Activated naive CD8-positive, alpha-beta T cell treated with anti-CD3 and anti-CD28 coated beads, Interleukin-2, amount 50 U/mL, for 24 hours (primary cell): ENCODE measurements at places on chromosomes 4 and X.
A peak's percentile ranks its signal among the peaks of the same experiment; 100 is the strongest.

DNA sequence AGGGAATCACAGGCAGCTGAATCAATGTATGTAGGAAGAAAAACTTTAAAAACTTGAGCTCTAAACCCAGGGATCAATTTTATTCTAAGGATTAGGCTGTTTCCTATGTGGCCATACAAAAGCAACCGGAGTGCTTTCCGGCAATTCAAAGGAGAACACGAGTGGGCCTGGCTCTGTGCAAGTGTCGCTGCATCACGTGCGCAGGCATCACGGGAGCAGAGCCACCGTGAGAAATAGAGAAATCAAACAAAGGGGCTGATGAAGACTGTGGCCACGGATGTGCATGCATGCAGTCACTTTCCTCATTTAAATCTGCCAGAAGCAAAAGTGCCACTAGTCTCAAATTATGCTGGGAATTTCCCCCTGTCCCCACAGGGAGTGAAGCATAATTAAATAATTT lies 196.9 kb downstream of the NSUN7 start:
- no peak overlapping the region for H3K4me3 ChIP-seq
- H3K27ac ChIP-seq: no peak overlapping the region
- peaks cover 4% of the 10 kb centered on the region for H3K27me3 ChIP-seq
- no peaks in the 10 kb centered on the region for H3K4me1 ChIP-seq
- no peak for DNase-seq
- no peaks in the 10 kb centered on the region for H3K36me3 ChIP-seq

- no peak within 1 kb of the TSS for H3K27ac ChIP-seq
- H3K27me3 ChIP-seq: peaks cover 36% of the 10 kb centered on the region
- DNase-seq: peak; percentile 13
- H3K4me3 ChIP-seq: peak within 1 kb of the TSS; percentile 48
Observed at GRCh38 chr4:47031011-47031678, at the start of gene GABRB1. GABRB1 (plus strand) TSS chr4:47031567.

GRCh38 chr4:4268776-4269175 lies 20.8 kb upstream of the TMEM128 start:
- peak overlapping the region; percentile 57 for H3K4me3 ChIP-seq
- H3K27me3 ChIP-seq: no peaks in the 10 kb centered on the region
- no peak for DNase-seq

DNA sequence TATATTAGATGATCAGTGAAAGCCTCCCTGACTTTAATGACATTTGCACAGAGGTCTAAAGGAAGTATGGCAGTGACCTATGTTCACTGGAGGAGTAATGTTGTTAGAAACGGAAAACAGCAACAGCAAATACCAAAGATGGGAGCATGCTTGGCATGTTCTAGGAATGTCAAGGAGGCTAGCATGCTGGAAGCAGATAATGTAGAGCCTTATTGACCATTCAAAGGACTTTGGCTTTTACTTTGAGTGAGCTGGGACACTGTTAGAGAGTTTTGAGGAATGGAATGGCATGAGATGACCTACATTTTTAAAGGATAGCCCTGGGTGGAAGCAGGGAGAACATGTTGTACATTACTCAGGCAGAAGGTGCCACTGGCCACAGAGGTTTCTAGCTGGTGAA lies 6.0 kb downstream of the RPA4 start:
- H3K27me3 ChIP-seq: no peaks in the 10 kb centered on the region
- no peaks in the 10 kb centered on the region for H3K4me1 ChIP-seq
- no peak overlapping the region for H3K4me3 ChIP-seq
- no peak for DNase-seq
- H3K27ac ChIP-seq: no peak overlapping the region

DNA sequence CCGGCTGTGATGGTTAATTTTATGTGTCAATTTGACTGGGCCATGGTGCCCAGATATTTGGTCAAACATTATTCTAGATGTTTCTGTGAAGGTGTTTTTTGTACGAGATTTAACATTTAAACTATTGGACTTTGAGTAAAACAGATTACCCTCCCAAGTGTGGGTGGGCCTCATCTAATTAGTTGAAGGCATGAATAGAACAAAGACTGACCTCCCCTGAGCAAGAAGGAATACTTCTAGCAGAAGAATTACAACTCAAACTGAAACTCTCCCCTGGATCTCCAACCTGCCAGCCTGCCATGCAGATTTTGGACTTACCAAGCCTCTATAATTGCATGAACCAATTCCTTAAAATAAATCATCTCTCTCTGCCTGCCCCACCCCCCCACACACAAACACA lies 132.5 kb downstream of the DHX15 start:
- H3K36me3 ChIP-seq: no peaks in the 10 kb centered on the region
- peaks cover 29% of the 10 kb centered on the region for H3K27me3 ChIP-seq
- no peak overlapping the region for H3K27ac ChIP-seq
- H3K4me3 ChIP-seq: no peak overlapping the region
- DNase-seq: no peak

GRCh38 chr4:84848432-84848831 lies 118.1 kb downstream of the WDFY3 start:
- no peak overlapping the region for H3K4me3 ChIP-seq
- H3K36me3 ChIP-seq: no peaks in the 10 kb centered on the region
- no peaks in the 10 kb centered on the region for H3K4me1 ChIP-seq
- H3K27me3 ChIP-seq: no peaks in the 10 kb centered on the region

GRCh38 chr4:110155654-110156053 lies 42.8 kb downstream of the ELOVL6 start:
- no peaks in the 10 kb centered on the region for H3K4me1 ChIP-seq
- H3K27ac ChIP-seq: no peak overlapping the region
- no peak overlapping the region for H3K4me3 ChIP-seq
- no peaks in the 10 kb centered on the region for H3K36me3 ChIP-seq

DNA sequence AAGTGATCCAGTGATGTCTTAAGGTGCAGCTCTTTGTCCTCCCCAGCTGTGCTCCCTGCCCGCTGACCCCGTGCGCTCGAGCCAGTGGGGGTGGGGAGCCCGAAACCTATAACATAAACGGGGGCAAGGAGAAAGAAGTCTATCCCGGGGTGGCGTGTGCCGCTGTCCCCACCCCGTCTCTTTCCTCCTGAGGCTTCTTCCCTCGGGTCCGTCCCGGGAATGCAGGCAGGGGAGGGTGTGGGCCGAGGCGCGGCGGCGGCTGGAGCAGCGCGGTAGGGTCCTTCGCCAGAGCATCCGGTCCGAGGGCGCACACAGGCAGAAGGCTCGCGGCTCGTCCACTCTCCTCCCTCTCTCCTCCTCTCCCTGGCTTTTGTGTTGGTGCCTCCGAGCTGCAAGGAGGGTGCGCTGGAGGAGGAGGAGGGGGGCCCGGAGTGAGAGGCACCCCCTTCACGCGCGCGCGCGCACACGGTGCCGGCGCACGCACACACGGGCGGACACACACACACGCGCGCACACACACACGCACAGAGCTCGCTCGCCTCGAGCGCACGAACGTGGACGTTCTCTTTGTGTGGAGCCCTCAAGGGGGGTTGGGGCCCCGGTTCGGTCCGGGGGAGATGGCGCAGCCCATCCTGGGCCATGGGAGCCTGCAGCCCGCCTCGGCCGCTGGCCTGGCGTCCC lies at the start of gene RAB33A:
RAB33A (plus strand) TSS at position 517 of the 681 bp plus-strand sequence; CDS start at position 618, 101 bp downstream.
- H3K36me3 ChIP-seq: no peaks in the 10 kb centered on the region
- no peaks in the 10 kb centered on the region for H3K27me3 ChIP-seq
- DNase-seq: peak; percentile 34
- H3K27ac ChIP-seq: peak within 1 kb of the TSS; percentile 92
- peak within 1 kb of the TSS; percentile 88 for H3K4me3 ChIP-seq
- peaks cover 51% of the 10 kb centered on the region for H3K4me1 ChIP-seq
